ENCODE measurements at places on chromosomes 5 and 9.

DNA sequence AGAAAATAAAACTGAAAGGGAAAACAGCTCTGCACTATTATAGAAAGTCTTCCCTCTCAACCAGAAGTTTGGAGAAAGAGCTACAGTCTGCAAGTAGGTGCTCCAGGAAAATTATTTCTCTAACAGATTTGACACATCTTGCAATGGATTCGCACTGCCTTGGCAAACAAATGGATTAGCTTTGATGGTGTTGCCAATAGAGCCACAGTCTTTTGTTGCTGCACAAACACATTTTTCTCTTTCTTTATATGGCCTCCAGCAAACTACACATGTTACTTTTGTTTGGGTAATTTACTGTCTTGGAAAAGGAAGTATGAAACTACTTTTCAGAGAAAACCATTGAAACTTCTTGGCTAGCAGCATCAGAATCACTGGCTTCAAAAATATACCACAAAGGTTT is 523.1 kb downstream of the EFNA5 start:
- no peak for DNase-seq

- no peak for DNase-seq
These were observed 16.8 kb upstream of the POMT1 start for GRCh38 chr9:131485728-131486422.

GRCh38 chr9:109817846-109818472 is 38.0 kb downstream of the PALM2AKAP2 start:
- DNase-seq: no peak

DNA sequence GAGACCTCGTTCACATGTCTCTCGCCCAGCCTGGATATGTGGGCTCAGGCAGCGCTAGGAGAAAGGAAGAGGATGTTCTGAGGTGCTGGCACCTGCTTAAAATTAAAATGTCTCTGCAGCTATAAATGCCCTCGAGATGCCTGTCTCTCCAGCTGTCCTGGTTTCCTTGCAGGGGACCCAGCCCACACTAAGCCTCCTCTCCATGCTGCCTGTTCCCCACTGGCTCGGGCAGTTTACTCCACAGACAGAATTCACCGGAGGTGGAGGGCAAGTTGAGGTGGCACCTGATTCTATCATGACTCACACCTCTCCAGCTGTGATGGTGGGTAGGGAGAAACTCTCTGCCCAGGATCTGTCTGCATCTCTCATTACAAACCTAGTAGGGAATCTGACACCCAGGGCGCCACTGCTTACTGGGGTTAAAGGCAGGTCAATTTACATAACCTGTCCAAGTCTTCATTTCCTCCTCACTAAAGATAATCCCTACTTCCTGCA is 420.9 kb downstream of the SPOCK1 start:
- no peak for DNase-seq

DNA sequence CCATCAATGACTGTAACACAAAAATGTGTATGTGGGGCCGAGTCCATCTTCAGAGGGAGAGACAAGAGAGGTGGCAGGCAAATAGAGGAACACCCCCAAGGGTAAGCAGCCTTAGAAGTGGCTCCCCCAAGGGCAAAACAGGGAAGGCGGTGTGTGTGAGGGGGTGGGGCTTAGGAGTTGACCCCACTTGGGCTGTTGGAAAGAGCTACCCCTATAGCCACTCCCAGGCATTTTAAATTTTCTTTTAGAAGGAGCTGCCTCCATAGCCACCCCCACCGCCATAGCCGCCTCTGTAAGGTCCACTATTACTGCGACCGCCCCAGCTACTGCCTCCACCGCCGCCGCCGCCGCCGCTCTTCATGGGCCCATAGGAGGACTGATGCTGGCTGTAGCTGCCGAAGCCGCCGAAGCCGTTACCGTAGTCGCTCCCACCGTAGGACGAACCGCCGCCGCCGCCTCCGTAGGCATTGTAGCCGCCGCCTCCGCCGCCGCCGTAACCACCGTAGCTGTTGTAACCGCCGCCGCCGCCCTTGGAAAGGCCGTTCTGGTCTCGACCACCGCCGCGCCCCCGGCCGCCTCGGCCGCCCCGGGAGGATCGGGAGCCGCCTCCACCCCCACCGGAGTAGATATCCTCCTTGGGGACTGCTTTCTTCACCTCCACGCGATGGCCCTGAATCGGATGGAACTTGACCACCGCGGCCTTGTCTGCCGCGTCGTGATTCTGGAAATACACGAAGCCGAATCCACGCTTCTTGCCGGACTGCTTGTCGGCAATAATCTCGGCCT is 1.1 kb downstream of the HNRNPA0 start:
- no peak for DNase-seq

DNA sequence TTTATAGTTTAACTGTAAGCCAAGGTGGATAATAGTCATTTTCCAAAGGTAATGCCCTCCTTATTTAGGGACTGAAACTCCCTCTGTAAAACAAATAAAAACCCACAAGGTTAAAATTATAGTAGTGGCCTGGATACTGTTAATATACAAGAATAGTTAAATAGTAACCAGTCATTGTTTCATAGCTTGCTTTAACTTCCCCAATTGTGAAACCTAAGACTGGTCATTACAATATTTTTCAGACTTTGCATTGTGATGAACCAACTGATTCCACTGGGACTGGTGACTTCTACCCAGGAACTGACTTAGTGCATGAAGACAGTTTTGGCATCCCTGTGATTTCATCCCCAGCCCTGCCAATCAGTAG is 162.6 kb downstream of the SMC2 start:
- DNase-seq: no peak

DNA sequence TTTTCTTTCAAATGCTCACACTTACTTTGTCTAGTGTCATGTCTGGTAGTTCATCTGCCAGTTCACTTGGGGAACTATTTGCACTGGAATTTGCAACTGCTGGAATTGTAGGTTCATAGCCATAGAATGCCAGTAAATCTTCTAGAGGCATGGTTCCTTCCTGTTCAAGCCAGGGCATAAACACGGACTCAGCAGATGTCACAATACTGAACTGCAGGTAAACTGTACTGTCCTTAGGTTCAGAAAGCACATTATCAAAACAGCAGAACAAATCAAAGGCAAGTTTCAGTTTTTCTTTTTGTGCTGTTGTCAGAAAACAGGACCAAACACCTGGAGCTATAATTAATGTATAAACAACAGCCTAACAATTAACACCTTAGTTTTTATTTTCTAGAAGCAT is 13.1 kb downstream of the MIER3 start:
- no peak for DNase-seq

GRCh38 chr9:73845539-73845938 is 651.6 kb upstream of the RORB start:
- no peak for DNase-seq

DNA sequence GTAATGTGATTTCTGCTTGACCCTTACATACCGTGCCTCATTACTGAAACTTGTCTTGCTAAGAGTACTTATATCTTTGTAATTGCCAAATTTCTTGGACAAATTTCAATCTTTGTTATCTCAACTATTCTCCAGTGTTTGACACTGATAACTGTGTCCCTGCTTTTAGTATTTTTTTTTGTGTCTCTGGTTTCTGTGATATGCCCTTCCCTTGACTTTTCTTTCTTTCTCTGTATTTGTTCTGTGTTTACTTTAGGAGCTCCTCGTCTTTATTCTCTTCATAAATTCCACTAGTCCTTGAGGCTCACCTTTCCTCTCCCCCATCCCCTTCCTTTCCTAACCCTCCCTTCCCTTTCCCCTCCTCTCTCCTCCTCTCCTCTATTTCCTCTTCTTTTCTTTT is 123.7 kb upstream of the FBXL17 start:
- DNase-seq: no peak

DNA sequence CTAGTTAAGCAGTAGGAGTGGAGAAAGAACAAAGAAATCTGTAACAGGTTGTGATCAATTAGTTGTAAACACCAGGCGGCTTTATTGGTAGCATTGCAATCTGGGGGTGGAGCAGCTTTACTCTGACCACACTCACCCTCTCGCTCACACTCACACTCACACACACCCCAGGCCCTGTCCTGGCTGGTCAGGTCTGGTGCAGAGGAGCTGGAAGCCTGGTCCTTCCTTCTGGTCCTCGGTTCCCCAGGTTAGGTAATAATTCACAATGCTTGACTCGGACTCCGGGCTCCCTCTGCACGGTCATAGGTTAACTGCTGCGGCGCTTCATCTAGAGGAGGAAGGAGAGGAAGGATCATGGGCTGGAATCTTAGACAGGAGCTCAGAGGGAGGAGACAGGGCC is 1.6 kb downstream of the CCL19 start:
- DNase-seq: no peak

DNA sequence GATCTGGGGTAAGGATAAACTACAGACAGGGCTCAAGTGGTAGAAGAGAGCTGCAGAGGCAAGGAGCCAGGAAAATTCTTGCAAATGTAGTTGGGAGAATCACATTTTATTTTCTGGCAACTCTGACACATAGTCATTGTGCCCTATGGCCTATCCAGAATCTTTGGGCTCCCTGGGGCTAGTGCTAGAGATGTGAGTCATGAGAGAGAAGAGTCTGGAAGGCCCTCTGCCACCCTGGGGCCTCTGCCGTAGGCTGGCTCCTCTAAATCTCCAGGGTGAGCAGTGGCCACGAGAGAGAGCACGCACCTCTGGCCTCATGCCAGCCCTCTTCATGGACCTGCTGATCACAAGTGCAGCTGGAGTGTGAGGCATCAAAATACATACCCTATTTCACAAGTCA is 74.3 kb upstream of the SSBP2 start:
- DNase-seq: no peak

DNA sequence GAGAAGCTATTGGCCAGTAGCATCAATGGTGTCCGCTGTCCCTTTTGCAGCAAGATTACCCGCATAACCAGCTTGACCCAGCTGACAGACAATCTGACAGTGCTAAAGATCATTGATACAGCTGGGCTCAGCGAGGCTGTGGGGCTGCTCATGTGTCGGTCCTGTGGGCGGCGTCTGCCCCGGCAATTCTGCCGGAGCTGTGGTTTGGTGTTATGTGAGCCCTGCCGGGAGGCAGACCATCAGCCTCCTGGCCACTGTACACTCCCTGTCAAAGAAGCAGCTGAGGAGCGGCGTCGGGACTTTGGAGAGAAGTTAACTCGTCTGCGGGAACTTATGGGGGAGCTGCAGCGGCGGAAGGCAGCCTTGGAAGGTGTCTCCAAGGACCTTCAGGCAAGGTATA is 10.8 kb downstream of the TRIM32 start:
- no peak for DNase-seq

DNA sequence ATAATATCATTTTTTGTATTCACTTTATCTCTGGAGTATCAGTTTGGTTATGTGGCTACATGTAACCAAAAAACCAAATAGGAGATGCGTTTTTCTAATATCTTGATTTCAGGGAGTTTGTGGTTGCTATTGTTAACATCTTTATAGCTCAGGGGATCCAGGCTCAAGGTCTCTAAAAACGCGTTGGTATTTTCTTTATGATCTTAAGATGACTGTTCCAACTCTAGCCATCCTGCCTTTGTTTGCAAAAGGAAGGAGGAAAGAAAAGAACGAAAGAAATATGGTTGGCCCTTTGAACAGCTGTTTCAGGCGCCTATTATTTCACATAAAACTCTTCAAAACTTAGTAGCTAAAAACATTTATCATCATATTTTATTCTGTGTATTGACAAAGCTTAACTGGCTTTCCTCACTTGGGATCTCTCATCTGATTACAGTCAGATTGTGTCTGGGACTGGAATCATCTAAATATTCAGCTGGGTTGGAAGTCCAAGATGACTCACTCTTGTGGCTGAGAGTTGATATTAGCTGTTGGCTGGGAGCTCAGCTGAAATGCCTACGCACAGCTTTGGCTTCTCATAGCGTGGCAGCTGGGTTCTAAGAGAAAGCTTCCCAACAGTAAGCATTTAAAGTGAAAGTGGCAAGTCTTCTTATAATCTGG is 60.1 kb downstream of the FAM174A start:
- no peak for DNase-seq

DNA sequence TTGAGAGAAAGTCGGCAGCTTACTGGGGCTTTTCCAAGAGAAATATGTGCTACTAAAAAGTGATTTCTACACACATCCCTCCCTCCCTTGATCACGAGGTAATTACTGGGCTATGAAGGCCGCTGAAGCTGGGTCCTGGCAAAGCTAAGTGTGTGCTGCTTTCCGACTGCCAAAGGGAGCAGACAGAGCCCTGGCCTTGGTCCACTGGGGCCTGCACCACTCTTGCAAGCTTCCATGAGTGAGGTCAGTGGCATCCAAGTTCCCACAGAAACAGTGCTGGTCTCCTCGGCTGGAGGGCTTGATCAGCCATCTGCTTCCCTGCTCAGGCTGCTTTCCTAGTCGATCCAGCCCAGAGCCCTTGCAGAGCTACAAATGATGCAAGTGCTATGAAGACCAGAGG is 154.8 kb upstream of the LHFPL2 start:
- DNase-seq: no peak

GRCh38 chr5:169628892-169629291 is 8.2 kb upstream of the DOCK2 start:
- DNase-seq: no peak

DNA sequence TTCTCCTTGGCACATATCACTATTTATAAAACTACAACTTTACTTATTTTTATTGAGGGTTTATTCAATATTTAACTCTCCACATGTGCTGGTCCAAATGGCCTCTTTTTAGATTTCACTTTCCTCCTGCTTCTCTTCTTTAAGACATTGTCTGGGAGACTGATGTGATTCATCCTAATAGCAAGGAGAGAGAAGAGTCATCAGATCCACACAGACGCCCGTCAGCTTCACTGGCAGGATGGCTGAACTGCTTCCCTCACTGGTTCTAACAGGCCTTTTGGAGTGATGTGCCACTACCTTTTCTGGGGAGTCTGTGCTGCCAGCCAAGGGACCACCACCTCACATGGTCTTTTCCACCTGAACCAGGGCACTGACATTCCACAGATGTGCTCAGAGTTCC is 16.5 kb upstream of the ROR2 start:
- no peak for DNase-seq

GRCh38 chr9:3576328-3576727 is 50.5 kb upstream of the RFX3 start:
- no peak for DNase-seq

DNA sequence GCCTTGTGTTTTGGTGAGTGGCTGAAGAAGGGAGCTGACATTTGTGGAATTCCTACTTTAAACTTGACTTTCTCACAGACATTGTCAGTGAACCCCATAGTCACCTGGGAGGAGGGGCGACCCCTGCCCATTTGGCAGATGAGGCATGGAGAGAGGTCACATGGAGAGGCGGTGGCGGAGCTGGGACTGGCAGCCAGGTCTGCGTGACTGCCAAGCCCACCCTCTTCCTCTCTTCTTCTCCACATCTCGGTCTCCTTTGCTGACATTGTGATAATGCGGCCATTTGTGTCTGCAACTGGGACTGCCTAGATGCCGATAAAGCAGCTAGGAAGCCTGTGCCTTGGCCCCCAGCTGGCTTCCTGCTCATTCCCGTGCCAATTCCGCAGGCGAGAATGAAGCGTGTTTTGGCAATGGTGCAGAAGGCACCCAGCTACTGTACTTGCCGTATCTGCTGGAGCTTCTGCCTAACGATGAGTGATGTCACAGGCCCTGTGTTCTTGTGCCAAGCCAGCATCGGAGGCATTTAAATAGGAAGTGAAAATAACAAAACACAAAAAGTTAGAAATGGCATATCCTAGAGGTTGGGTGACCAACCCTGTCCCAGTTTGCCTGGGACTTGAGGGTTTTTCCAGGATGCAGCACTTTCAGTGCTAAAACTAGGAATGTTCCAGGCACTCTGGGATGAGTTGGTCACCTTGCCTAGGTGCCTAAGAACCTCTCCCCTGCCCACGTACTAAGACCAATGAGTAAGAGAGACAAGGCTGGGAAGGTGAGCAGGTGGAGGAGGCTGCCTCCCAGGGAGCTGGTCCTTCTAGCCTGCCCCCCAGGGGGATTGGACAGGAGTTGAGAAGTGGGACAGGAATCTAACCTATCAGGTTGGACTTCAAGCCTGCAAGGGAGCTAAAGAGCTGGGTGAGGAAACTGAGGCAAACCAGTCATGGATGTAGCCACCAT is 23.6 kb downstream of the OLFML2A start:
- DNase-seq: no peak

- no peak for DNase-seq
These were observed 301.4 kb upstream of the DAP start for GRCh38 chr5:11062397-11062796.

All from stimulated activated CD8-positive, alpha-beta memory T cell treated with anti-CD3 and anti-CD28 coated beads, Interleukin-2, amount 100 ng/mL, for 1 hour (primary cell).